Stimulated activated CD8-positive, alpha-beta memory T cell treated with anti-CD3 and anti-CD28 coated beads, Interleukin-15, amount 100 ng/mL, for 4 hours (primary cell): ENCODE measurements at places on chromosomes 3 and 15.

GRCh38 chr15:71495398-71495780 is 315.0 kb upstream of the NR2E3 start:
- DNase-seq, result no peak

GRCh38 chr15:44381236-44381635 is 46.2 kb upstream of the CTDSPL2 start:
- no peak for DNase-seq

DNA sequence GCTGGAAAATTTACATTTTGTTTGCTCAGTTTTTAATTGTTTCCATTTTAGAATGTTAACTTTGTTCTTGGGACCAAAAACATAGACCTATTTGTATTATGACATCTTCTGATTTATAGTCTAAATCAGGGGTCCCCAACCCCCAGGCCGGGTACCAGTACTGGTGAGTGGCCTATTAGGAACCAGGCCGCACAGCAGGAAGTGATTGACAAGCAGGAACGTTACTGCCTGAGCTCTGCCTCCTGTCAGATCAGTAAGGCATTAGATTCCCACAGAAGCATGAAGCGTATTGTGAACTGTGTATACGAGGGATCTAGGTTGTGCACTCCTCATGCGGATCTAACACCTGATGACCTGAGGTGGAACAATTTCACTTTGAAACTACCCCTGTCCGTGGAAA is 51.9 kb downstream of the GHSR start:
- no peak for DNase-seq

- no peak for DNase-seq
Measured at GRCh38 chr3:1200371-1200770, 107.5 kb downstream of the CNTN6 start.

DNA sequence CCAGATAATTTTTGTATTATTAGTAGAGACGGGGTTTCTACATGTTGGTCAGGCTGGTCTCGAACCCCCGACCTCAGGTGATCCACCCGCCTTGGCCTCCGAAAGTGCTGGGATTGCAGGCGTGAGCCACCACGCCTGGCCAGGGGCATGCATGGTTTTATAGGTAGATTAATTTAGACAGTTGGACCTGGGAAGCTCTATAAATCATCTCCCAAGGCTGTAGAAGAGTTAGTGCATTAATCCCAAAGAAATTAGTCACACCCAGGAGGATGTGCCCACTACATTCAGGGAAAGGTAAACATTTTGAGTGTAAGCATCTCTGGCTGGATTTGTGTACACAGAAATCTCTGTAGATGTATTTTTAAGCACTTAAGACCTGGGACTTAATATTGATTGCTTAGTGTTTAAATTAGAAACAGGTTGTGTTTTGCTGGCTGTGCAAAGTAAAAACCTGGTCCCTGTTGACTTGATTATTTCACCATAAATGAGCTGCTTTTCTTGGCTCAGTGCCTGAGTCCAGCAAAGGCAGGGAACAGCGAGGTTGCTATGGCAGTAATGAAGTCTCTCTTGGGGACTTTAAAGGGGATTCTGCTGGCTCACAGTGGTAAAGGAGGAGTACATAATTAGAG is 19.2 kb downstream of the EXOSC7 start:
- no peak for DNase-seq

DNA sequence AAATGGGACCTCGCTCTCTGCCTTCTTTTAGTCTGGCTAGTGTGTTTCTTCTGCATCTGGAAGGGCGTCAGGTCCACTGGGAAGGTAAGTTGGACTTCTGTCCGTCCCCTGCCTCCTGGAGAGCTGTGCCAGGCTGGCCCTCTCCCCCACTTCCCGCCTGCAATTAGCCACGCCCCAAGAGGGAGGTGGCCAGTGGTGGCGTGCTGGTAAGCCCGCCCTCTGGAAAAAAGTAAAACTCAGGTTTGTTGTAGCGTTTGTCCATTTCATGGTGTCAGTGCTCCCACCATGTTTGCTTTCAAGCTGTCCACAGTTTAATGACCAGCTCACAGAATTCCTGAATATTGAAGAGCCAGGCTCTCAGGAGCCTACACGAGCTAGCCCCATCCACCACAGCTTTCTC is 55.6 kb downstream of the SLC6A6 start:
- DNase-seq, result no peak

DNA sequence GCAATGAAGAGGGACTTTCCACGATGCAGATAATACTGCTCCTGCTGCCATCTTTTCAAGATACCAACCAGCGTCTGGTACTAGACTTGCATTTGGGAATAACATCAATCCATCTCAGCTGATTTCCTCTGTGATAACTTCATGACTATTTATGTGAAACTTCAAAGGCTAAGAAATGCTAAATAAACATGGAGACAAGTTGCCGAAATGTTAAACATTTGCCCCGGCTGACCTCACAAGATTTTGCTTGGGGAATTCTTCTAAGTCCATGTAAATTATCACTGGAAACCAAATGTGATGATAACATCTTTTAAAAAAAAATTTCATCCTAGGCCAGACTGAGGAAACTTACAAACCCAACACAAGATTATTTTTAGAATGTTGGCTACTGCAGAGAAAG is 185.8 kb upstream of the PRICKLE2 start:
- DNase-seq, result no peak

DNA sequence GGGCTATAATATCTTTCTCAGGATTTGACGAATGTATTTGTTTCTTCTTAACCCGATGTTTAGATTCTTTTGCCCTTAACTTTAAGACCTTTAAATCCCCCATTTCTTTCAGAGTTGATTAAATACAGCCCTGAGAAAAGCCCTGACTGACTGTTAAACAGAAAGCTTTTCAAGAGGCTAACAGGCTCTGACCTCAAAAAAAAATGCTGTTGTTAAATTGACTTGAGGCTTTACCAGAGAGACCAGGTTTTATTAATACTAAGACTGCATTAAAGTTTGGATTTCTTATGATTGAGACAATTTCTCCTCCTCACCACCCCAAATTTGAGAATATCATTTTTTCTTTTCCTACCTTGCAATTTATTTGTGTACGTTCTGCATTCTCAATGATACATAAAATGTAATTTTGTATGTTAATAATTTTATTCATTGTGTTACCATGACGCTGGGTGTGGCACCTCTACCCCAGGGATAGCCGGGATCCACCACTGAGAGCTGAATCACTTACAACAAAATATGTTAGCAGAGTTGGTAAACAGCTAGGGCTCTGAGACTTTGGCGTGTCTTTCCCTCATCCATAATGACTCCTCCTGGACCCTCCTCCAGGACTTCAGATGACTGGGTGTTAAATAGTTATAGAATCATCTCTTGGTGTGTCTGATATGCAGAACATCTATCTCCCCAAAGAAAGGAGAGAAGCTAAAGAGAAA is 753.5 kb downstream of the NAALADL2 start:
- no peak for DNase-seq

DNA sequence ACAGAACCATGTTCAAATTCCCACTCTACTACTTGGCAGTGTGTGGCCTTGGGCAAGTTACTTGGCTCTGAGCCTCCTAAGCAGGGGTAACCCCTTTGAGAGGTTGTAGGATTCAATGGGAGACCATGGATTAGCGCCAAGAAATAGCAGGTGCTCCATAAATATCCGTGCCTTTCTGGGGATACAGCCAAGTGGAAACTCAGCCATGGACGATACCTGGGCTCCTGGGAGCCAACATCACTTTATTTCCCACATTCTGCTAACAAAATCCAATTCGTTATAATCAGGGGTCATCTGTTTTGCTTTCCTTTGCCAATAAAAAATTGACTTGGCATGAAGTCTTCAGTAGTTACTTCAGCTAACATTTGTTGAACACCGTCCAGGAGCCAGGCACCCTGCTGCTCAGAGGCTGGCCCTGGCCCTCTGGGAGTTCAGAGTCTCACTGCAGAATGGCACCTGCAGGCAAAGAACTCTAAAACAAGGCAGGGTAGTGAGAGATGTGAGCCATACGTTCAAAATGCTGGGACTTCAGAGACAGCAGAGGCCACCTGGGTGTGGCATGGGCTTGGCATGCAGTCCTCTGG is 42.3 kb downstream of the ZDHHC19 start:
- no peak for DNase-seq

DNA sequence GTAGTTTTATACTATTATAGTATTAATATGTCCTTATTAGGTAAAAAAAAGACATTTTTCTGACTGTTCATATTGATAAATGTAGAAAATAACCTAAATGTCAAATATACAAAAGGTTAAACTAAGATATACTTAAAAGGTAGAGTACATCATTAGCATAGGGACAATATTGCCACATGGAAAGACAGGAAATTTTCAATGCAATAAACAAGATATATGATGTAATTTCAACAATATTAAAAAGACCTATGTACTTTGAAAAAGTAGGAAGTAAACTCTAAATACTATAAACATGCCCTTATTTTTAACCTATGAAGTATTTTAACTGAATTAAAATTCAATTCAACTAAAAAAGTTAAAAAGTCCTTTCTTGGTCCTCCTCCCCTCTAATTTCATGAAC is 1.9 kb downstream of the SPG11 start:
- DNase-seq, result no peak

DNA sequence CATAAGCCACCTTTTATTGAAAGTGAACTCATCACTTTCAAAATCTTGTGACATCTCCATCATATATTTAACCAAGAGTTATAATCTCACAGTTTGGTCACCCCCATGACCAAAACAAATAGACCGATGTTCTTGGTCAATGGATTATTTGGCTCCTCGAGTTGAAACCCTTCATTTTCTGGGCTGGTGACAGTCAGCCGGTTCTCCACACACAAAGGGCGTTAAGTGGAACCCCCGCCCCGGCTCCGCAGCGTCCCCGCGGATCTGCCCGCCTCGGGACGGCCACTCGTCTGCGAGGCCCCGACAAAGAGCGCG is 772 bp downstream of the TSPAN3 start:
- DNase-seq, result no peak

- no peak for DNase-seq
Measured at GRCh38 chr3:11212299-11212608, 58.0 kb downstream of the HRH1 start.

DNA sequence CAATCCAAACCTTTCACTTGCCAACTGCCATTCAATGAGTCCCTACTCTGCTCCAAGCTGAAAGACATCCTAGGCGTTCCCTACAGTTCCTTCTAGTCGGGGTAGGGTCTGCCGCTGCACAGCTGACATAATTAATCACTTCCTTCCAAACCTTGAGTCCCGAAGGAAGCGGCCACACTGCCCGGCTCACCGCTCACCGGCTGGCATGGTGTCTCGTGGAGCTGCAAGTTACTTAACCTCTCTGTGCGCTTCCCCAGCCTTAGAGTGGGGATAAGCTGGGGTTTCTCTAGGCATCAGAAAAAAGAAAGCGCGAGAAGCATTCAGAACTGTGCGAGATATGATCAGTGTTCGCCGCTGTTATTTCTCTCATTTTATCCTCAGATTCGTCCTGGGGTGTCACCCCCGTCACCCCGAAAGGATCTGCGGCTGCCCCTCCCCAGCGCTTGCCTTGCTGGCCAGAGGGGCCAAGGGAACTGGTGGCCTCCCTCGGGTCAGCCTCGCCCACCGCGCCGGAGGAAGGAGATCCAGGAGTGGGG is 748 bp downstream of the MRPS25 start:
- no peak for DNase-seq

DNA sequence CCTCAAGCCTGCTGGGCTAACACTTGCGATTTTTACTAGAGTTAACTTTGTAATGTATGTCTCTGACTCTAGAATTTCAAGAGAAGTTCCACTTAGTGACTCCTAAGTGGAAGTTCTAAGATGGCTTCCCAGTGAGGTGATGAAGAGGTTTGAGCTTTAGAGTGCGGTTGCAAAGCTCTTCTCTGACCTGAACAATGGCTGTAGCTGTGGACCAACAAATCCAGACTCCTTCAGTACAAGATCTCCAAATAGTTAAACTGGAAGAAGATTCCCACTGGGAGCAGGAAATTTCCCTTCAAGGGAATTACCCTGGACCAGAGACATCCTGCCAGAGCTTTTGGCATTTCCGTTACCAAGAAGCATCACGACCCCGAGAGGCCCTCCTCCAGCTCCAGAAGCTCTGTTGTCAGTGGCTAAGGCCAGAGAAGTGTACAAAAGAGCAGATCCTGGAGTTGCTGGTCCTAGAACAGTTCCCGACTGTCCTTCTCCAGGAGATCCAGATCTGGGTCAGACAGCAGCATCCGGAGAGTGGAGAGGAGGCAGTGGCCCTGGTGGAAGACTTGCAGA is 22.3 kb downstream of the WDR73 start:
- no peak for DNase-seq

GRCh38 chr3:108175352-108175751 is 46.9 kb downstream of the IFT57 start:
- no peak for DNase-seq

GRCh38 chr3:44363591-44363990 is 25.0 kb downstream of the TCAIM start:
- no peak for DNase-seq

- DNase-seq, result no peak
Measured at GRCh38 chr3:177212278-177212610, 15.0 kb upstream of the TBL1XR1 start.

DNA sequence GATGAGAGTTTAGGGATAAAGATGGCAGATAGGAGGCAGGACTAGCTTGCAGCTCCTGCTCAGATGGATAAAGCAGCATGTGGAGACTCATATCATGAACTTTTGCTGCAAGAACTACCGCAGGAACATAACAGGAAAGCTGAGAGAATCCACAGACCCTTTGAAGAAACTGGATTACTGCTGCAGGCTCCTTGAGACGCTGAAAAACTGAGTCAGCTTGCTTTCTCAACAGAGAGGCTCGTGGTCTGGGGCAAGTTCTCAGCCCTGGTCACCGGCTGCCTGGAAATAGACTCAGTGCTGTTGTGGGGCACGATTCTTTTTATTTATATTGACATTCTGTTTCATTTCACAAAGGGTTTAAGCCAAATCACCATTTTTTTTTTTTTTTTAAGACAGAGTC is 28.8 kb upstream of the TRIM59 start:
- no peak for DNase-seq

- DNase-seq, result no peak
Measured at GRCh38 chr15:93203036-93203435, 114.0 kb upstream of the RGMA start.

- no peak for DNase-seq
Measured at GRCh38 chr3:89740881-89741177, 633.4 kb downstream of the EPHA3 start.

DNA sequence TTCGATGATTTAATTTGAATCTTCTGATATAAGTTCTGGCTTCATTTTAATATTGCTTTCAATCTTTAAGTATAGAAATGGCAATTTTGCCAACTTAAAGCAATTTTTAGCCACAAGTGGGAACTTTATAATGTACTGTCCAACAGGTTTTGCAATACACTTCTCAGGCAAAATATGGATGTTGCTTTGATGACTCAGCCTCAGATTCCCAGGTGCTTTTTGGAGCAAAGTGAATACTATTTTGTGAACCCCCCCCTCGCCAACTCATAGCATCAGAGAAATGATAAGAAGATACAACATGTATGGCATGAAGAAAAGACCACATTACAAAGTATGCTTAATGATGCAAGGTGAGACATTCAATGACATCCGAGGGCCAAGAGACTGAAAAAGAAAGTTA is 158.1 kb downstream of the GABRB3 start:
- DNase-seq, result no peak
